ENCODE measurements at places on chromosomes 11 and 22. TPM values are rescaled to one million over a fixed set of nuclear protein-coding genes. Genes with fewer than 3 reads are reported as not detected.

The OR51B6 gene
- not detected for total RNA-seq

The RIMBP3C gene
- 17.5 TPM for total RNA-seq

- DNase-seq, result no peak
Observed at GRCh38 chr11:111937844-111938243, 701 bp downstream of the DIXDC1 start.

GRCh38 chr11:35253237-35253636 lies 114.3 kb downstream of the CD44 start:
- no peak for DNase-seq

- DNase-seq, result no peak
Observed at GRCh38 chr11:10305964-10306918, 1.4 kb downstream of the ADM start.

DNA sequence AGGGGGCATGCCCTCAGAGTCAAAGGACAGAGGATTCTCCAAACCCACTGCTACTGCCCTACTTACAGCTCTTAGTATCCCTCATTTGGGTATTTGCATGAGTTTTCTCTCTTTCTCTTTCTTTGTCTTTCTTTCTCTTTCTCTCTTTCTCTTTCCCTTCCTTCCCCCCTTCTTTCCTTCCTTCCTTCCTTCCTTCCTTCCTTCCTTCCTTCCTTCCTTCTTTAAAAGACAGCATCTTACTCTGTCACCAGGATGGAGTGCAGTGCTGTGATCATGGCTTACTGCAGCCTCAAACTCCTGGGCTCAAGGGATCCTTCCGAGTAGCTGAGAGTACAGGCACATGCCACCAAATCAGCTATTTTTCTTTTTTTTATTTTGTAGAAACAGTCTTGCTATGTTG lies 14.0 kb upstream of the MMP7 start:
- no peak for DNase-seq

DNA sequence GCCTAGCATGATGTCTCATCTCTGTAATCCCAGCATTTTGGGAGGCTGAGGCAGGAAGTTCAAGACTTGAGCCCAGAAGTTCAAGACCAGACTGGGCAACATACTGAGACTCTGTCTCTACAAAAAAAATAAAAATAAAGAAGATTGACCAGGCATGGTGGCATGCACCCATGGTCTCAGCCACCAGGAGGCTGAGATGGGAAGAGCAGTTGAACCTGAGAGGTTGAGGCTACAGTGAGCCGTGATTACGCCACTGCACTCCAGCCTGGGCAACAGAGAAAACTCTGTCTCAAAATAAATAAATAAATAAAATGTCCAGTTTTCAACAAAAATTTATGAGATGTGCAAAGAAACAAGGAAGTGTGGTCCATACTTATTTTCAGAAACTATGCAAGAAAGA lies 28.3 kb downstream of the EFCAB6 start:
- no peak for DNase-seq

DNA sequence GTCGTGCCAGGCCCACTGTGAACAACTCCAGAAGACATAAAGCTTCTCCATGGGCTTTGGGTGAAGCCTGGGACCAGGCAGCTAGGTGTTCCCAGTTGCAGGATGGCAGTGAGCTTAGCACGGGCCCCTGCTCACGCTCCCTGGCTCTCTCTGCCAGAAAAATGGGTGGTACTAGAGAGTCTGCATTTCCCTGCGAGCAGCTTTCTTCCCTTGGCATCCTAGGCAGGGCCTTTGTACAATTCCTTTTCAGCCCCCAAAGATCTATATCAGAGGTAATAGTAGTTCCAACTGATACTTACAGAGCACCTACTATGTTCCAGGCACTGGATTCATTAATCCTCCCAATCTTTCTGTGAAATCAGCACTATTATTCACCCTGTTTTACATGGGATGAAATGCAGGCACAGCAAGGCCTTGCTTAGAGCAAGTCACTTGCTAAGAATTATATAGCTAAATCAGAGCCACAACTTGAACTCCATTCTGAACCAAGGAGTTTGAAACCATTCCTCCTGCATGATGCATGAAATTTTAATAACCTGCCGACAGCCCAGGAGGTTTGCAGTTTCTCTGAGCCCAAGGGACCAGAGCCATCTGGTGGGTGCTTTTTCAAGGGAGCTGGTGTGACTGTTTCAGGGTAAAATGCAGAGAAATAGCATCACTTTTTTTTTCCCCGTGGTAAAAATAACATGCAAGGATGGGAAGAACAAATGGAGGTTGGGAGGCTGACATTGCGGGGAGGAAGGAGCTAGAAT lies 22.7 kb downstream of the NAV2 start:
- no peak for DNase-seq

Data from testis (tissue), 5 donors.